Hematopoietic multipotent progenitor cell treated with erythropoietin and hydrocortisone succinate and interleukin-3 and kit ligand, for 17 days (in vitro differentiated cells): ENCODE measurements at places on chromosomes 1 and 21.

DNA sequence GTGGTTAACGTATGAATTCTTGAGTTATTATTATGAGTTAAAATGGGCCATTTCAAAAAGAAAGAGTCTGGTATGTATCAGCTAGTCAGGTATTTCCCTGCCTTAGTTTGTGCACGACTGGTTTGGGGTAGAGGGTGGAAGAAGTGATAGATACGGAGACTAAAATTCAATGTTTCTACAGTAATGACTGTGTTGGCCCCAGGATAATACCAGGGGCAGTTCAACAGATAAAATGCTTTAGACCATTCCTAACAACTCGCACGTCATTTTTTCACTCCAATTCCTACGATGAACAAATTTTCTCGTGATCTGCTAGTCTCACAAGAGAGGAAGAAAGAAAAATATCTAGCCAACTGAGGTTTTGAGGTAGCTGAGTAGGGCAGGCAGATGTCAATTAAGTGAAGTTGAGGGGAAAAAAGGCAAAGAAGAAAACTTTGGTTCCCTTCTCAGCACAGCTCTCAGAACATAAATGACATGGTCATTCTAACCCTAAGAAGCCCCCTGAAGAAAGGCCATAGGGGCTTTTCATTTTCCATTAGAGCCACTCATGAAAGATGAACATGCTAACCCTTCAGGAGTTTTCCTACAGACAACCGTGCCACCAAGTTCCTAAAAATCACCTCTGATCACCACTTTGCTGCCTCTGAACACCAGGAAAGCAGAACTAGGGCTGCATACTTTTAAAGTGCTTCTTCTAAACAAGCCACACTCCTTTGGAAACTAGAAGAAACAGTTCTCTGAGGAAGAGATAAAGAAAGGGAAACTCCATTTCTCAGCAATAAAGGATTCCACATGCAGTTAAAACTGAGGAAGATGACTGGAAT is 5.6 kb downstream of the MCOLN2 start:
- no peak for DNase-seq

DNA sequence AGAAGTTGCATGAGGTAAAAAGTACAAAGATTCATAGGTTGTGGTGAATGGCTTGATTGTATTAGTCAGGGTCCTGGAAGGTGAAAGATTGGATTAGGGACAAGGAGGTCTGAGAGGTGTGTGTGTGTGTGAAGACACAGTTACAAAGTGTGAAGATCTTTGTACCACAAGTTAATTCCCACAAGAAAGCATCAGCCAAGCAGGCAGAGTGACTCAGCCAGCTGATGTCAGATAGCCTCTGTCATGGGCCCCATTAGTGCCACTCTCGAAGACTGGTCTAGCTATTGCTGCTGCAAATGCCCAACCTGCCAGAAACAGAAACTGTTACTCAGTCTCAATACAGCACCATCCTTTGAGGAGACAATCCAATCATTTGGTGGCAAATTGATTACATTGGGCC is 96.5 kb downstream of the DTL start:
- no peak for DNase-seq

- no peak for DNase-seq
Observed at GRCh38 chr1:56329970-56330369, 249.4 kb downstream of the PLPP3 start.

DNA sequence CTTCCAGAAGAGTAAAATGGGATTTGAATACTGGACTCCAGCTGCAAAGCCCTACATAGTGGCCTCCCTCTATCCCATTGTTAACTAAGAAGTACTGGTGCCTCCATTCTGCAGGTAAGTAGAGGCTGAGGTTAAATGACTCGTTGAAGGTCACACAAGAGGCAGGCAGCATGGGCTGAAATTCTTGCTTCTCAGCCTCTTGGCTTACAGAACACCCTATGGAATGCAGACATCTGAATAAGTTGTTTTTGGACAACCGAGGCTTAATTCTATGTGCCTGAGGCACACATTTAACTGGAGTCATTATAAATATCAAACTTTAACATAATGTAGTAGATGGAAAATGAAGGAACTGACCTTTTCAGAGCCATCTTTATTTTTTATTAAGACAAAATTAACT is 5.7 kb downstream of the DNAJC11 start:
- no peak for DNase-seq

DNA sequence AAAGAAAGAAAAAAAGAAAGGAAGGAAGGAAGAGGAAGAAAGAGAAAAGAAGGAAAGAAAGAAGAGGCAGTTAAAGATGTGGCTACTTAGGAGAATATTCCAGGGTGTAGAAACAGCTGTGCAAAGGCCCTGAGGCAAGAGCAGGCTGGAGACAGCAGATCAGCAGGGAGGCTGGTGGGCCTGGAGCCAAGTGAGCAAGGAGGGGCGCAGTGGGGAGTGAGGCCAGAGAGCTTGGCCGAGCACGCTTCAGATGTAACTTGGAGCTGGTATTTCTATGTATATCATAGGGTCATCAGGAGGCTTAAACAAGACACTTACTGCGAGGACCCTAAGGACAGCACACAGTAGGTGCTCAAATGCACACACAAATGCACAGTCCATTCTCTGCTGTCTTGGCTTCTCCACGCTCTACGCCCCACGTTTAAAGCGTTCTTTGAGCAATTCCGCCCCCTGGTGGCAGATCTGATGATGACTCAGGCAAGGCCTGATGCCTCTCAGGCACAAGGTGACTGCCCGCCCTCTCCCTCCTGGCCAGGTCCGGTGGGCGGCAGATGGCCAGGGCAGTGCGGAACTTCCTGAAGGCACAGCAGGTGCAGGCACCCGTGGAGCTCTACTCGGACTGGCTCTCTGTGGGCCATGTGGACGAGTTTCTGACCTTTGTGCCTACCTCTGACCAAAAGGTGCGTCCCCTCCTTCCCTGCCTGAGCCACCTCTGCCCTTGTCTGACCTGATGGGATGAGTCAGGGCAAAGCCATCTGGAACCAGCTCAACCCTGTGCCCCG is 11.9 kb upstream of the PADI3 start:
- DNase-seq = peak; percentile 77

DNA sequence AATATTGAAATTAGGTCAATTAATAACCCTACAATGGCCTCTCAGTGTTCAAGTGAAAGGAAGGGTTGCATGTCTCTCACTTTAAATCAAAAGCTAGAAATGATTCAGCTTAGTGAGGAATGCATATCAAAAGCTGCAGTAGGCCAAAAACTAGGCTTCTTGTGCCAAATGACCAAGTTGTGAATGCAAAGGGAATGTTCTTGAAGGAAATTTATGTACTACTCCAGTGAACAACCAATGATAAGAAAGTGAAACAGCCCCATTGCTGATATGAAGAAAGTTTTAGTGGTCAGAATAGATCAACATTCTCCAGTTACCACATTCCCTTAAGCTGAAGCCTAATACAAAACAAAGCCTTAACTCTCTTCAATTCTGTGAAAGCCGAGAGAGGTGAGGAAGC is 10.0 kb downstream of the MAEL start:
- DNase-seq = no peak

GRCh38 chr1:223056802-223057201 is 86.2 kb downstream of the TLR5 start:
- no peak for DNase-seq

- no peak for DNase-seq
Observed at GRCh38 chr1:84410328-84411095, 12.2 kb downstream of the DNASE2B start.

DNA sequence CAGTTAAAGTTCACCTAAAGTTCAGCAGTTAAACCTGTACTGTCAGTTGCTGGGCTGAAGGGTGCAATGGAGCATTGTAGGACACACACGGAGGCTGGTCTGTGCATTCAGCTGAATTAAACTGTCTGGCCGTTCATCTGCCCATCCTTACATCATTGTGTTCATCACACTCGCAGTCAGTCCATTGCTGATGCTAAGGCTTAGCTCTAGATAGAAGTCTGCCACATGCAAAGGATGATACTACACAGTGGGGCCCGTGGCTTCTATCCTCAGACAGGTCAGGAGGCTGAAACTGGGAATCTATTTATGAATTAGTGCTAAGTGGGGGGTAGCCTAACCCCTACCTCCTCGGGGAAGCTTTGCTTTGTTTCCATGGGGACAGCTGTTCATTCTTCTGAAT is 60.4 kb downstream of the CNIH3 start:
- no peak for DNase-seq

GRCh38 chr1:245216366-245217115 is 61.8 kb downstream of the KIF26B start:
- no peak for DNase-seq

GRCh38 chr1:204923201-204923600 is 52.5 kb downstream of the NFASC start:
- DNase-seq = no peak

DNA sequence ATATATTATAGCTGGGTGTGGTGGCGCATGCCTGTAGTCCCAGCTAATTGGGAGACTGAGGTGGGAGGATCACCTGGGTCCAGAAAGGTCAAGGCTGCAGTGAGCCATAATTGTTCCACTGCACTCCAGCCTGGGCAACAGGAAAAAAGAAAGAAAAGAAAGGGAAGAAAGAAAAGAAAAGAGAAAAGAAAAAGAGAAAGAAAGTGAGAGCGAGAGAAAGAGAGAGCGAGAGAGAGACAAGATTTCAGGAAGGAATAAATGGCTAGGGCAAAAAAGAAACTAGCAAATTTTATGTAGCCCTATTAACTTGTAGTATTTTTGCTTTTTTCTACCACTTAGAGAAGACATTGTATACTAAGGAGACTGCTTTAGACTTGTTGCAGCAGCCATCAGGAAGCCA is 6.2 kb downstream of the NRAS start:
- no peak for DNase-seq

DNA sequence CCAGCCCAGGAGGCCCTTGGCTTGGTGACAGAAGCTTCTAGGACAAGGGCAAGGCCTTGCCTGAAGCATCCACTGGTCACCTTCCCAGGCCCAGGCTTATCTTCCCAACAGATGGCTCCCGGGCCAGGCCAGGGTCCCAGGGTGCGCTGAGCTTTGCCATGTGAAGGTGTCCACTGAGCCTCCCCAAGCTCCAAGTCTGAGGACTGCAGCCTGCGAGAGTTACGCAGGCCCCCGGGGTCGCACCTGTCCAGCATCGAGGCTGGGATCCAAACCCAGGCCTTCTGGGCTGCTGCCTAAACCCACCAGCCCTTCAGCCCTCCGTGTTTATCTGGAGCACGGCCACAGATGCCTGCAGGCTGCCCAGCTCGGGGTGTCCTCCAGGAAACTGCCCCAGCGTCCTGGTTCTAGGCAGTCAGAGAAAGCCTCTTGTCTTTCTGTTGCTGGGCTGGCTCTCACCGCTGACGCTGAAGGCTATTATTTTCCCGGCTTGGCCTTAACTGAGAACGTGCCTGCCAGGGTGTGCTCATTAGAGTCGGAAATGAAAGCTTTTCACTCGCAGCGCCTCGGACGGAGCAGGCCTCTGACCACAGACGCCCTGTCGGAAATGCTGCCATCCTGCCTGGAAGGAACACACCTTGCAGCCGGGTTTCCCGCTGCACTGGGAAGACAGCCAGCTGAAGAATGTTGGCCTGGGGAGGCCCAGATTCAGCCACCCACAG is 71.4 kb downstream of the MEGF6 start:
- no peak for DNase-seq

DNA sequence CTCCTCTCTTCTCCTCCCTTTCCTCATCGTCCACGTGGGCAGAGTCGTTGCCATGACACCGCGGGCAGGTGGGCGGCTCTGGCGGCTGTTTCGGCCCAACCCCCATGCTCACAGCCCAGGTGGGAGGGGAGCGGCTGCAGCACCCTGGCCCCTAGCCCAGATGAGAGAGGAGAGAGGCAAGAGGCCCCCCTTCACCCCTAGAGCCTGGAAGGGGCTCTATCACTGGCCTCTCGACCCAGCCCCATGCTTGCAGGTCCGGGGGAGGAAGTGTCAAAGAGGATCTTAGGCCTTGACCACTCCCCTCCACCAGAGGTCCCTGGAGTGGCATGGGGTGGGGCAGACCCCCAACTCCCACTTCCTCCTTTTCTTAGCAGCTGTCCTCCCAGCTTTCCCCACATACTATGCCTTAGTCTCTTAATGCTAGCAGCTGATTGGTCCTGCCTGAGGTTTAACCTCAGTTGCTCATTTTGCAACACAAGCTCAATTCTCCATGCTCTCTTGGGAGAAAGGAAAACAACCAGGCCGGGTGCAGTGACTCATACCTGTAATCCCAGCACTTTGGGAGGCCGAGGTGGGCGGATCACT is 10.4 kb downstream of the DLGAP3 start:
- no peak for DNase-seq

GRCh38 chr1:232383455-232384123 is 246.3 kb downstream of the SIPA1L2 start:
- DNase-seq = no peak

- no peak for DNase-seq
Observed at GRCh38 chr21:16863908-16864307, 648.9 kb upstream of the CXADR start.

DNA sequence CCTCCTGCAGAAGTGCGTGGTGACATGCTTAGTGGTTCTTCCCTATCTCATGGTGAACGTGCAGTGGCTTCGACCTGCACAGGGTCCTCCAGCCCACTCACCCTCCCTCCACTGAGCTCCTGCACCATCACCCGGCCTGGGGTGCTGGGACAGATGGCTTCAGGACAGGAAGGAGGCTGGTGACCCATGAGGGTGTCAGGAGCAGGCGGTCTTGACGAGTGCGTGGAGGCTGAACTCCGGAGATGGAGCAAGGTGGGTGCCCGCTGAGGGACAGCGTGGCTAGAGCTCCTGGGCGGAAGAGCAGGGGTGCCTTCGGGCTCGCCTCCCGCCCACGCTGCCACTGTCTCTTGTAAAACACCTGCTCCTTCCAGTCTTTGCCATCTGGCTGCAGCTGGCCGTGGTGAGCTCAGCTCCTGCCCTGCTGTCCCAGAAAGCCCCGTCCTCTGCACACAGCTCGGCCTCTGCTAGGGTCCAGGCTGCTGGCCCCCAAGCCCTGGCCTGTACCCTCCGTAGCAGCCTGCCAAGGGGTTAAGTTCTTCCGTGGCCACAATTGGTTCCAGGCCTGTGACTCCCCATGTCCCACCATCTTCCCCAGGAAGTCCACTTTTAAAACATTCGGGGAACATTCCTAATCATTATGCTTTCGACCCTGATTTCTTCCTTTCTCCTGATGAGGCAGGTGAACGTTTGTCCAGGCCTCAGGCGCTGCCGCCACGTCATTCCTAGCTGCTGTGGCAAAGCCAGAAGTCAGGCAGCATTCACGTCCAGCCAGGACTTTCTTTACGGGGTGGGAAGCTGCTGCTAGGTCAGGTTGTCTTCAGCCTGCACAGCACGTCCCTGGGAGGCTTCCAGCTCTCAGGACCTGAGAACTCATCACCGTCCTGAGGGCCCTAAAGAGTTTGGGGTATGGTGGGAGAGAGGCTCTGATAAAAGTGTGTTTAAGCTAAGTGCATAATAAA is 8.1 kb downstream of the KRTAP10-1 start:
- DNase-seq = no peak
